ENCODE measurements at places on chromosomes 2 and 18.

DNA sequence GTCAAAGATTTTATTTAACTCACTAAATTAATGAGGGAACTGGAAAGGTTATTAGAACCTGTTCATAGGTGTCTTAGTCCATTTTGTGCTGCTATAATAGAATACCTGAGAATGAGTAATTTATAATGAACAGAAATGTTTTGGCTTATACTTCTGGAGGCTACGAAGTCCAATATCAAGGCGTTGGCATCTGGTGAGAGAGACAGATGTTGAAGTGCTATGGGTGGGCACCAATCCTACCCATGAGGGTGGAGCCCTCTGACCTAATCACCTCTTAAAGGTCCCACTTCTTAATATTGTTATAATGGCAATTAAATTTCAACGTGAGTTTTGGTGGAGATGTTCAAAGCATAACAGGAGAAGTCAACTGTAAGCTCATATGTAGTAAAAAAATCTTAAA, 5.1 kb downstream of the RPIA start:
- no peak for DNase-seq

DNA sequence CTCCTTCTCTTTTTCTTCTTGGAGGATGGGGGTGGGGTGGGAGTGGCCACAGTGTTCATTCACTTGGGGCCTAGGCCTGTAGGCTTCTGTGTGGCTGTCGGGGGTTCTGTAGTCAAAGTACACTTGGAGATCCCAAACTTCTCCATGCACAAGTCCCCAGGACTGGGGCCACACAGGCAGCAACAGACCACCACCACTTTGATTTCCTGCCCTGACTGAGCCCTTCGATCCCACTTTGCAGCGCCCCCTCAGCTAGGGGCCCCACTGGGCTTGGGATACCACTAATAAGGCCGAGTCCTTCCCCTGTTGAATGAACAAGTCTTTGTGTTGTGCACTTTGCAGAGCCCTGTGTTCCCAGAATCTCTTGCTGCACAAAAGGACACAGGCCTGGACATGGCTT, 5.5 kb upstream of the TEX51 start:
- DNase-seq: no peak

GRCh38 chr2:138291805-138292204, 209.8 kb upstream of the SPOPL start:
- DNase-seq: no peak

- DNase-seq: no peak
These were observed 5.7 kb upstream of the LPIN1 start for GRCh38 chr2:11740723-11741122.

DNA sequence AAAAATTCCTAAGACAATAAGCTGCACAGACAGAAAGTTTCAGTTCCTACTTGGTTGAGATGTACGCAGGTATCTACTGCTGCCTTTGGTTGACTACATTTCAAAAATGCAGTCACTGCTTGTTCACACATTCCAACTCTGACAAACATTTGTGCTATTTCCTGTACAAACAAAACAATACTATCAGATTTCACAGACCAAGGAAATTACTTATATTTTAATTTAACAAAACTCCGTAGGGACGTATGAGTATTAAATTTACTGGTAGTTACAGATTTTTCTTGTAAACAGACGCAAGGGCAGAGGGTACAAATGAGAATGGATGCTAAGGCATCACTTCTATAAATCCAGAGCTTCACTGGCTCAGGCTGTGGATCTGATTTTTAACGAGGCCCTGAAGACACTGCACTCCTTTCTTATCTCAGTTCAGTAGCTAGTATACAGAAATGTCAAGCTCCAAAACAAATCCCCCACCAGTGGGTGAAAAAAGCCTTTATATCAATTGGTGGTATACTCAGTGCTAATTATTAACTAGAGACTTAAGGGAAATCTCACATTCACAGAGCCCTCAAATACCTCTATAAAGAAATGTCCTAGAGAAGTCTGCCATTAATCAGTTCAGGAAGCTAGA, 31.7 kb upstream of the TTC32 start:
- no peak for DNase-seq

GRCh38 chr2:237699870-237700511, 72.6 kb downstream of the LRRFIP1 start:
- no peak for DNase-seq

DNA sequence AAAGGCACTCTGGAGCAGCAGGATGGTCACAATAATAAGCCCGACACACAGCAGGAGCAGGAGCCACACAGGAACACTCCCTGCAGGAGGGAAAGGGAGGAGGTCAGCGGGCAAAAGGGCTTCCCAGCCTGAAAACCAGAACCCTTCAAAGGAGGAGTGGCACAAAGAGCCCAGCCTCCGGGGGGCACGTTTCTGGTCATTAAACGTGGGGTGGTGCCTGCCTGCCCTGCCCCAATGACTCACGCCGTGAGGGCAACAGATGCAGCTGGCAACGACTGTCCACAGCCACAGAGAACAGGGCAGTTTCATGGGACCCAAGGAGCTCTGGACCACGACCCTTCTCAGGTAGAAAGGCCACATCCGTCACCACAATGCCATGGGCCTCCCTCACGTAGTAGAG, 3.0 kb downstream of the PREB start:
- no peak for DNase-seq

GRCh38 chr2:1222056-1222455, 191.2 kb upstream of the TPO start:
- no peak for DNase-seq

- no peak for DNase-seq
These were observed 1952.6 kb upstream of the LRRTM1 start for GRCh38 chr2:82256983-82257632.

GRCh38 chr18:13735681-13736080, 9.2 kb downstream of the RNMT start:
- no peak for DNase-seq

GRCh38 chr2:212311807-212312404, 226.7 kb downstream of the ERBB4 start:
- DNase-seq: no peak

DNA sequence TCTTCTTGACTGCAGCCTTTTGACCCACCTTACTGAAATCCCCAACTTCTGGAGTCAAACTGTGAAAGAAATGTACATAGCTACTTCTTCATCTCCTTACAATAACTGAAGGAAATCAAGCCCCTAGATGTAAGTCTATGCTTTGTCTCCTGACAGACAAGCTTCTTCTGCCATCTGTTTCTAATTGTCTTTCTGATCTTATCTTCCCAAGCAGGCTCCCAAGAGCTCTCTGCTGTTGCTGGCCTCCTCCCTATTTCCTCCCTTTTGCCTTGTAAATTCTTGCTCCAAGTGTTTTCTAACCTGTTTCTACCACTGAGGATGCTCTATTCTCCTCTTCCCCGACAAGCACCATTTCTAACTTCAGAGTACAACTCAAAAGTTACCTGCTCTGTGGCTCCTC, 77.4 kb upstream of the OSR1 start:
- no peak for DNase-seq

GRCh38 chr18:54125429-54125828, 99.0 kb downstream of the MBD2 start:
- DNase-seq: no peak

- DNase-seq: no peak
These were observed 734 bp upstream of the RMC1 start for GRCh38 chr18:23502516-23503037.

DNA sequence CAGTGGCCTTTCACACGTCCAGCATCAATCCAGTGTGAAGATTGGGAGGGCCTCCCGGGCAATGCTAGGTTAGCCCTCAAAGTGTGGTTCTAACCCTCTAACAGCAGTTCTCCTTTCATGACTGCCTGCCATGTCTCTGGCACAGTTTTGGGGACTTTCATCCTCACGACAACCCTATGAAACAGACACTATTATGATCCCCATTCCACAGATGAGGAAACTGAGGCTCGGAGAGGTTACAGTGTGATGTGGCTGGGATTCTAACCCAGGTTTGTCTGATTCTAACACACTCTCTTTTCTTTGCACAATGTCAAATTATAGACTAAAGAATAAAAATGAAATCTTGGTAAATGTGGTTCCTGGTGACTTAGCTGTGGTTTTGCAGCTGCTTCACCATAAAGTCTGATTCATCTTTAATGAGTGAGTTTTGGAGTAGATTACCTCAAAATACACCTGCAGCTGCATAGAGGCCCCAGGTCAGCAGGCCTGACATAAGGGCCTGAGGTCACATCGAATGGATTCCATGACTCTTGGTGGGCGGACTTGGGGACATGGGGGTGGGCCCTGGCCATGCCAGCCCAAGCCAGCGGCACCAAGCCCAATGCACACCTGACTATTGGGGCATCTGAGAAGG, 214.4 kb downstream of the GLI2 start:
- no peak for DNase-seq

GRCh38 chr2:218895326-218895725, 14.7 kb downstream of the WNT10A start:
- no peak for DNase-seq

- DNase-seq: no peak
These were observed 2.1 kb downstream of the COL6A3 start for GRCh38 chr2:237411683-237412423.

DNA sequence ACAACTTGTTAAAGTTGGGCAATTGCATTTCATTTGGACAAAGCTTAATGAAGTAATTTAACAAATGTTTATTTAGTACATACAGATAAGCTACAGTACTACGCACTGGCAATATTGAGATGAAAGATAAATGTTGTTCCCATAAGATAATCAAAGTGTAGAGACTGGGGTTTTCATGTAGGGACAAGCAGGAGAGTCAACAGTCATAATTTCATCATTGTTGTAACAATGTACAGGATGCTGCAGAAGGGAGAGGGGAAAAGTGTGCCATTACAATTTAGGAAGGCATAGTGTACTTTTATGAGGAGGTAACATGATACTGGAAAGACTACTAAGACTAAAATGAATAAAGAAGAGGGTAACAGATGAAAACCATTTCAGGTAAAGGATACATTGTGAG, 441.6 kb downstream of the ERBB4 start:
- DNase-seq: peak; percentile 13

- no peak for DNase-seq
These were observed 186.4 kb downstream of the TNS1 start for GRCh38 chr2:217816396-217816869.

- DNase-seq: no peak
These were observed 119.5 kb downstream of the RTP5 start for GRCh38 chr2:241989074-241989473.

DNA sequence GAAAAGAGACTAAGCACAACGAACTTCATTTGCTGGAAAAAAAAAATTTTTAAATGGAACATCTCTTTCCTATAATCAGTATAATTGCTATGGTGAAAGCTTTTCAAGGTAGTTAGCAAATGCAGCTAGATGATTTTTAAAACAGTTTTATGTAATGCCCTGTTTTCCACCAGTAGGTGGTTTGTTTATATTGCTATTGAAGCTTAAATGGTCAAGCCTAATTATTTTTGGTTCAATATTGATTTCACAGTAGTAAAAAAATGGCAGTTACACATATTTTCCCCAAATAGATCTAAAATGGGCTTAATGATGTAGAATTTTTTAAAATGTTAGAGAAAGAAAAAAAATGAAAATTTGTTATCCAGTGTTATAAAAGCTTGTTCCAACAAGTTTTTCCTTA, 70.2 kb downstream of the CDH19 start:
- peak; percentile 40 for DNase-seq

DNA sequence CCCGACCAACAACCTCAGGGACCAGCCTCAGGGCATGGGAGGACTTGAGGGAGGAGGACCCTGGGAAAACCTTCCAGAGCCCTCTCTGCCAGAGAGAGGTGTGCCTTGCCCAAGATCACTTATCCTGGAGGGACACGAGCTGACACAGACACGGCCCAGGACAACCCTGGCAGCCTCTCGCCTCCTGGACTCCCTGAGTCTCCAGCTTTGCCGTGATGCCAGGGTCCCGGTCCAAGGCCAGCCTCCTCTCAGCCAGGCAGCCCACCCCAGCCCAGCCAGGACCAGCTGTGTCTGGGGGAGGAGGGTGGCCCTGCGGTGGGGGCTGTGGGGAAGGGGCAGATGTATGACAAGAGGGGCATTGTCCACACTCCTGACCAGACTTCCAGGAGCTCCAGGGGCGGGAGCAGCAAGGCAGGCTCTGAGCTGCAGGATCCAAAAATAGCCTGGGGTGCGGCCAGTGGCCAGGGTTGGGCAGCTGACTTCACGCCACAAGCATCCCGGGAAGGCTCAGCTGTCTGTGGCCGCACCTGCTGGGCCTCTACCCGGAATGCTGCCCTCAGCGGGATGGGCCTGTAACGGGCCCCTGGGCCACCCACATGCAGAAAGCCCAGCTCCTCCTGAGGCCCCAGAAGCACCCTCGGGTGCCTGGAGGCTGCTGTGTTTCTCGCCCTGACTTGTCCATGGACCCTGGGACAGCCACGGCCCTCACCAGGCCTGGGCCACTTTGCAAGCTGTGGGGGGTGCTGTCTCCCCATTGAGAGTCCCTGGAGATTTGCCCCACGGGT, 65.5 kb upstream of the GPC1 start:
- DNase-seq: no peak

DNA sequence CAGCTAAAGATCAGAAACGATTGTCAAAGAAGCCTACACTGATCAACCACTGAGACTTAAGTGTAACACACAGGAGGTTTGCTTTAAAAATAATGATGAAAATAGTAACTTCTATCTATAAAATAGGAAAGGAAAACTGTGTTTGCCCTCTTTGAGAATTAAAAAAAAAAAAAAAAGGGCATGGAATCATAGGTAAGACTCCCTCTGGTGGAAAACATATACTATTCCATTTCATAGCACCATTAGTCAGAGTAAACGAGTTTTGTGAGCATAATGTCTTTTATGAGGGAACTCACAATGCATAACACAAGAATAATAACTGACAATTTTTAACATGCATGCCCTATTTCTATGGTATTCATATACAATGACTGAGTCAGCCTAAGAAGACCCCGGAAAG, 36.3 kb downstream of the SLC35F5 start:
- no peak for DNase-seq

DNA sequence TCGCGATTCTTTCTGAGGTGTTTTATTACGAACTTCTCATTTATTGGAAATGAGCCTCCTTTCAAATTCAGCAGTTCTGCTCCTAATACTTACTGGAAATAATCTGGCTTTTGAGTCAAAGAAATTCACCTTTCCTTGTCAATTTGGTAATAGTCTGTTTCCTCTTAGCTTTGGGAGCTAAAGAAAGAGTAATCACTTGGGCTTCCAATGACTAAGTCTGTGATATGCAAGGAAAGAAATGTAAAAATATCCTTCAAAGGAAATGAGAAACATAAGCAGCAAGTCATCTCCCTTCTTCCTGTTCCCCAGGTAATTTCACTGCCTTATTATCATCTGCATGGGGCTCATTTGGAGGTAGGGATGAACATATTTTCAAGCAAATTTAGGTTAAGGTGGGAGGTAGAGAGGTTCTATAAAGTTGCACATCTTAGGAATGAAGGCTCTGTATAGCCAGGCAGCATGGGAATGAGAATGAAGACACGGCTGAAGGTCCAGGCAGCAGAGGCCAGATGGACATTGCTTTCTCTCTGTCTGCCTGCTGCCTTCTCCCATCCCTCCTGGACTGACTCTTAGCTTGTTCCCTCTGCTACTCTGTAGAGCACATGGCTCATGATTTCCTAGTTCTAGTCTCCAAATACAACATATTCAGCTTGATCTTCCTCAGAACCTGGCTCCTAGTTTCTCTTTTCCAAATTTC, 1.0 kb downstream of the SPP2 start:
- DNase-seq: no peak

- DNase-seq: no peak
These were observed 106.8 kb downstream of the HRH4 start for GRCh38 chr18:24567199-24567598.

GRCh38 chr2:75787532-75788132, 76.9 kb upstream of the GCFC2 start:
- DNase-seq: no peak

GRCh38 chr2:189157939-189158338, 21.6 kb downstream of the COL5A2 start:
- no peak for DNase-seq

- no peak for DNase-seq
These were observed 36.9 kb downstream of the KCNE4 start for GRCh38 chr2:223088866-223089265.
